Kidney epithelial cell (primary cell): ENCODE measurements at places on chromosomes 5 and 9.

GRCh38 chr5:80837679-80838078 lies 122.5 kb upstream of the RASGRF2 start:
- DNase-seq = no peak

DNA sequence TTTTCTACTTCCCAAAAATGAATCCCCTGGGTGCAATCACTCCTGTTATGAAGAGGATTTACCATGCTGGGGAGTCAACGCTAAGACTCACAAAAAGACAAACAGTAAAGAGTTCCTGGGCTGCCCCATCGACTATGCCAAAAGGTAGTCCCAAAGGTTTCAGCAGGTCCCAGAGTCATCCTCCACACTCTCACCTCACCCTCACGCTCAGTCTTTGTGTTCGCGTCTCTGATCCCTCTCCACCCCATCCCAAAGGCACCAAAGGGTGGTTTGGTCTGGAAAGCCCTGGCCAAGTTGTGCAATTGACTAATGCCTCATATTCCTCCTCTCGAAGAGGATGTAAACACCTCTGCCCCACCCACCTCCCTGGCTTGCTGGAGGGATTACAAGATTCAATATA lies 240.2 kb upstream of the NFIL3 start:
- no peak for DNase-seq

GRCh38 chr5:11013793-11014192 lies 252.8 kb upstream of the DAP start:
- DNase-seq = no peak

GRCh38 chr9:6153425-6153824 lies 62.2 kb upstream of the IL33 start:
- peak; percentile 9 for DNase-seq

GRCh38 chr5:18465833-18466681 lies 831.8 kb downstream of the TAF11L14 start:
- peak; percentile 21 for DNase-seq

GRCh38 chr5:52798938-52799337 lies 11.2 kb downstream of the ITGA1 start:
- no peak for DNase-seq

- no peak for DNase-seq
Measured at GRCh38 chr5:147168578-147169327, 66.1 kb upstream of the STK32A start.

DNA sequence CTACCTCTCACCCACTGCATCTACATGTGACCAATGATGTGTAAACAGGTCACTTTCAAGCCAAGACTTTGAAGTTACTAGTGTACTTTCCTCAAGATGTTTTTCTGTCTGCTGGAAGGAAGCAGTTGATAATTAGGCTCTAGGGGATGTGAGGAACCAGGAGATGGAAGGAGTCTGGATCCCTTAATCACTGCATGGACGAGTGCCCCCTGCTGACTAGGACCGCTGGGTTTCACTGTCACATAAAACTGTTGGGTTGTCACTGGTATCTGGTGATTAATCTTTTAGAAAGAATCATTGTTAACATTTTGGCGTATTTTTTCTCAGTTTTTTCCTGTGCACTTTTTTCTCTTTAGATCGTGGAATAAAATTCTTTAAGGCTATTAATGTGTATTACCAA lies 79.5 kb downstream of the SREK1 start:
- DNase-seq = no peak

DNA sequence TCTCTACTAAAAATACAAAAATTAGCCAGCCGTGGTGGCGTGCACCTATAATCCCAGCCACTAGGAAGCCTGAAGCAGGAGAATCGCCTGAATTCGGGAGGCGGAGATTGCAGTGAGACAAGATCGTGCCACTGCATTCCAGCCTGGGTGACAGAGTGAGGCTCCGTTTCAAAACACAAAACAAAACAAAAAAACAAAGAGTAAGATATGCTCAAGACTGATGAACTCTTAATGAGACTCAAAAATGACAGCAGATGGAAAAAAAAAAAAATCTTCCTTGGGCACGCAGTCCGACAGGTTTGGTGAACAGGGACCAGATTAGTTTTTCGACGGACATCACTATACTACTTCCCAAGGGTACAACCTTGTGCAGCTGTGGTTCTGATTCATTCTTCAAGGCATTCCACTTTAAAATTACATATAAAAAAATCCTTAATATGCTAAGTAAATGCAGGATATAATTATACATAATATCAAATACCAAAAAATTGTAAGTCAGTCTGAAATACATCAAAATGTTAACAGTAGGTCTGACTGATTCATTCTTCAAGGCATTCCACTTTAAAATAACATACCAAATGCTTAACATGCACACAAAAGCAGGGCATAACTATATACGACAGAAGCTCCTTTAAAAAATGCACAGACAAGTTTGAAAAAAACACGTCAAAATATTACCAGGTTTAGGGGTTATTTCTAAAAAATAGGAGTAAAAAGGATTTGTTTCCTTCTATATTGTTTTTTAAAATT lies 12.3 kb downstream of the PSIP1 start:
- no peak for DNase-seq

GRCh38 chr9:34984049-34984448 lies 5.5 kb upstream of the DNAJB5 start:
- DNase-seq = no peak

- no peak for DNase-seq
Measured at GRCh38 chr5:94017579-94017978, 276.2 kb upstream of the POU5F2 start.
